ENCODE measurements at places on chromosomes 7 and 10.

- no peak for DNase-seq
Observed at GRCh38 chr10:28367929-28368484, 65.1 kb upstream of the MPP7 start.

- no peak for DNase-seq
Observed at GRCh38 chr7:28813243-28813962, 144.7 kb downstream of the TRIL start.

DNA sequence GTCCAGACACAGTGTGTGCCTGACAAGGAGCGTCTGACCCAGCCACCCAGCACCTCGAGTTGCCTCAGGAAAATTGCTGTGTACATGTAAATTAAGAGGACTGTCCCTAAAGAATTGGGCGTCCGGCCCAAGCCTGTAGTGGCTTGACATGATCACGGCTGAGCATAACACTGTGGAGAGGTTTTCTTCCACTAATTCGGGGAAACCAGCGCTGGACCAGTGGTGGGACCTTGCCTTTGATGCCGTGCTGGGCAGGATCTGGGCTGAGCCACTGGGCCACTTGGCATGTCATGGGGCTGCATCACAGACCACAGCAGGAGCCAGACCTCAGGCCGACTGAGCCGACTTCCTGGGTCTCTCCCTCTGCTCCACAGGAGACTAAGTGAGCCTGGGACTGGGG lies 282.5 kb downstream of the GLRX3 start:
- DNase-seq = no peak

DNA sequence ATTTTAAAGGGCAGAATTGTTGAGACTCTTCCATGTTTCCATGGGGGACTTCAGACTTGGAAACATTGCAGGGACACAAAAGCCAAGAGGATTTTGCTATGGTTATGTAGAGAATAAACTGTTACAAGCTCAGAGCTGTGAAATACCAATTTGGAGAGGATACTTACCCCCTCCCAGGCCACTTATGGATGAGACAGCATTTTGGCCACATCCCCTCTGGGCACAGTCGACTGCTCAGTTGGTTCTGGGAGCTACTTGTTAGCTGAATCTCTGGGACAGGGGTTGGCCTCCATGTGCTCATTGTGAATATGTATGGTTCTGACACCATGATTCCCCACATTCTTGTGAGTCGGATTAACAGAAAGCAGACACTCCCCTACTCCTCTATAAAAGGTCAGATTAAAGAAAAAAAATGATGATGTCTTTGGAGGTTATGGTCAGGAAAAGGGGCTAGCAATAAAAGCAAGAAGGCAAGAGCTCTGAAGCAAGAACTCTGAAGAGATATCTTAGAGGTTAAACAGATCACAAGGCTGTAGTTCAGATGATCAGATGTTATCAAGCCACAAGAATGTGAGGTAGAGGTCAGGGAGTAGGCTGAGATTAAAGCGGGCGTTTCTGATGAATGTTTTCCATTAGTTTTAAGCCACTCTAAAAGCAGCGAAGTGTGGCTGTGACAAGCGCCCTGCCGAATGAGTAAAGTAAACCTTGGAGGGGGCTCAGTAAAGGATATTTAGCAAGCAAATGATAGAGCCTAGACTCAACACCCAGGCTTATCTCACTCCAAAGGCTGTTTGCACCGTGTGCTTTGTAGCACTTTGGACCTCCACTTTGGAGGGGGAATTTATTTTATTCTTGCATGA lies 17.2 kb downstream of the STAMBPL1 start:
- no peak for DNase-seq

DNA sequence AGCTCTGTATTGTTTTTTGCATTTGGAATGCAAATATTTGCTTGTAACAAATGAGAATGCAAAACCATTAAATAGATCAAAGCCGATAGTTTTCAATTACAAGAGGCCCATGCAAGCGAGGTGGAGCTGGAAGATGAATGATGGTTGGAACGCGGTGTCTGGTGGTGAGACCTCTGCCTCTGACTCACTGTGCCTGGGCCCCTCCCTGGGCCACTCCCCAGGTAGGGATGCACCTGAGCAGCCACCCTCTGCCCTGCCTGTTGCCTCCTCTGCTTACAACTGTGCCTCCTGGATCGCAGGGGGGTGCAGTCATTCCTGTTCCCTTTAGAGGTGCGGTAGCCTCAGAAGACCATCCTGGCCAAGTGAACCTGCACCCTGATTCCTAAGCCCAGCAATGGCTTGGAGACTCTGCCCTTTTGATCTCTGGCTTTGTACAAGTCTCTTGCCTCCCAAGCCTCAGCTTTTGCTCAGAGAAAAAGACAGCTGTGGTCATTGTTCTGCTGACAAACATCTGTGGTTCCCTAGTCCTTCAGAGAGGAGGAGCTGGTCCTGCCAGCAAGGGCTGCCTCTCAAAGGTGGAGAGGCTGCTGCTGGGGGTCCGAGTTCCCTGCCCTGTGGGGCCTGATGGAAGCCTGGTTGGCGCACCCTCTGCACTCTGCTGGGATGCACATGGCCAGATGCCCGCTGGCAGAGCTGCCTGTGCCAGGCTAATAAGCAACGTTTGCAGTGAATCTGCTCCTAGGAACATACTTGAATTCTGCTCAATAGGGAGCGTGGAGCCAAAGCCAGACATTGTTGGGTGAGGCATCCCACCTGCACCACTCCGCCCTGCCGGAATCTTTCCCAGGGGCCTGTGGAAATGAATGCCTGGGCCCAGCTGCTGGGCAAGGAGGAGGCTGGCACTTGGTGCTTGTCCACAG lies 126.3 kb upstream of the TCERG1L start:
- no peak for DNase-seq
